ENCODE measurements at places on chromosomes 6 and 20.

DNA sequence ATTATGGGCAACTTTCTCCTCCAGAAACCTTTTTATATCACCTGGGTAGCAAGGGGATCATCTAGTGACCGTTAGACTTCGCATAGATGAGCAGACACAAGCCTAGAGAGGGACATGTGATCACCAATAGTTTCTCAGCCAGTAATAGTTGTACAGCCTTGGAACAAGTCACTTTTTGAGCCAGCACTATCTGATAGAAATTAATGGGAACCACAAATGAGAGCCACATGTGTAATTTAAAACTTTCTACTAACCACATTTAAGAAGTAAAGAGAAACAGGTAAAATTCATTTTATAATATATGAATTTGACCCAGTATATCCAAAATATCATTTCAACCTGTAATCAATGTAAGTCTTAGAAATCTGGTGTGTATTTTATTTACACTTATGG, 592 bp upstream of the CTNNBL1 start:
- DNase-seq = no peak

DNA sequence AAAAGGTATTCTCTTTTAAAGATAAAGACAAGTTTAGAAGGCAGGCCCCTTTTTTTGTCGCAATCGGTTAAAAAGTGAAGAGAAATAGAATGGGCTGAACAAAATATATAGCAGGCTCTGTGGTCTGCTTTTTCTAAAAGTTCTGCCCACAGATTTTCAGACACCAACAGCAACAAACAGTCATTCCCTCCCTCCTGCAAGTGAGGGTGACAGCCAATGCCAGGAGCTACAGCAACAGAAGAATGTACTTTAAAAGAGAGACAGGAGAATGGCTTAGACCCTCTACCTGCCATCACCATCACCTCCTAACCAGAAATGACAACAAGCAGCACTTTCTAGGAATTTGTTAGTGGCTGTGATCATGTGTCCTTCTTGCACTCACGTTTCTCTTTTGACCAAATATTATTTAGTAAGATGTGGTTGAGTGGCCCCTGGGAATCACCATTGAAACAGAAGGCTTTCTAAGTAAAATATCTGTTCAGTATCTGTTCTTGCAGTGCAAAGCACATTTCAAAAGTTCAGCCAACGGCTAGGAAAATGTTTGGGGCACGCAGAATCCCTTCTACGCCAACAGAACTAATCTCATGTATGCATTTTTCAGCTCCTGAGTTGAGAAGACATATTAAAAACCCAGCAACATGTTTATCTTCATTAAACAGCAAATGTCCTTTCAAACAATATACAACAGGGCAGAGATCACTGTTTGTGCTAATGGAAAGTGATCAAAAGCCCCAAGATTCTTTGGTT, 248.5 kb downstream of the ATXN1 start:
- no peak for DNase-seq

DNA sequence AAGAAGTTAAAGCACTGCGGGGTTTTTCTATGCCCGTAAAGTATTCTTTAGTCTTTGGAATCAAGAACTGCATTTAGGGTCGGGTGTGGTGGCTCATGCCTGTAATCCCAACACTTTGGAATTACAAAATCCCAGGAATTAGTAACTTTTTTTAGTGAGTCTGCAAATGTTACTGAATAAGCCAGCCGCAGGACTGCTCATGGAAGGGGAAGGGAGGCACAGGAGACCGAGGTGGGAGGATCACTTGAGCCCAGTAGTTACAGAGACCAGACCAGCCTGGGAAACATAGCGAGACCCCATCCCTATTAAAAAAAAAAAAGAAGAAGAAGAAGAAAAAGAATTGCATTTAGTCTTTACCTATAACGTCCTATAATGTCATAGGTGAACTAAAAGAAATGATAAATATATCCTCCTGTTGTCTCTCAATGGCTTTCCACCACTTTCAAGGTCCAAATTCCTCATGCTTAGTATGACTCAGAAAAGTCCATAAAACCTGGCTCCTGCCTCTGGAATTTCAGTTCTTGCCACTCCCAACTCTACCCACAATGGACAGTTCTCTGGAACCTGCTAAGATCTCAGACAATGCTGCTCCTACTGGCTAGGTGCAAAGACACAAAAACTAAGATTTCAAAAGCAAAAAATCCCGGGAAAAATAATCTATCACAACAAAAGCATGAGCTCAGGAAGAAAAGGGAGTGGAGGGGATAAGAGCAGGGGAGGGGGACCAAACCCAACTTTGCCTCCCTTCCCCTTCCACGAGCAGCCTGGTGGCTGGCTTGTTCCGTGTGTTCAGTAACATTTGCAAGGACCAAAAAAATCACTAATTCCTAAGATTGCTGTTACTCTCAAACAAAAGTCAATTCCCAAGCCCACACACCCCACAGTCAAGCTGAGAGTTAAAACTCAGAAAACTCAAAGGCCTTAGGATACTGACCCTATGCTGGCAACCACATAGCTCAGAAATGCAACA, 39.0 kb downstream of the B4GALT5 start:
- peak; percentile 19 for DNase-seq

- DNase-seq = no peak
Observed at GRCh38 chr6:38479331-38479730, 160.4 kb downstream of the BTBD9 start.

DNA sequence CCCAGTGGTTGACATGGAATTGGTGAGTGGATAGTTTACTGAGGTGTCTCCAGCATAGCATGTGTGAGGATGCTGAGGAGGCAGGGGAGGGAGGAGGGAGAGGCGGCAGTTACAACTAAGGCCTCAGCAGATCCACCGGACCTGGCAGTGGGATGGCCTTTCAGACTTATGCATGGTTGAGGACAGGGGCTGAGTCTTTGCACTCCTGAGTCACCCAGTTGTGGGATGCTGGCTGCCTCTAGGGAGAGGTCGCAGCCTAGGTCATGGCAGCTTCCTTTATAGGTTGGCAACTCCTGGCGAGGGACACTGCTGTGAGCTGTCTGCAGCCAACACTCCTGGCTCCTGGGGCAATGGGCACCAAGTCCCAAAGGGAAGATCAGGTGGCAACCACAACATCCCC, 380.3 kb downstream of the PREX1 start:
- no peak for DNase-seq

- no peak for DNase-seq
Observed at GRCh38 chr6:156175433-156175832, 601.7 kb upstream of the ARID1B start.

- no peak for DNase-seq
Observed at GRCh38 chr6:10779076-10779475, 31.5 kb downstream of the TMEM14B start.

GRCh38 chr6:64050590-64050989, 415.0 kb downstream of the PHF3 start:
- no peak for DNase-seq

- DNase-seq = no peak
Observed at GRCh38 chr6:93468291-93468690, 48.9 kb upstream of the EPHA7 start.

DNA sequence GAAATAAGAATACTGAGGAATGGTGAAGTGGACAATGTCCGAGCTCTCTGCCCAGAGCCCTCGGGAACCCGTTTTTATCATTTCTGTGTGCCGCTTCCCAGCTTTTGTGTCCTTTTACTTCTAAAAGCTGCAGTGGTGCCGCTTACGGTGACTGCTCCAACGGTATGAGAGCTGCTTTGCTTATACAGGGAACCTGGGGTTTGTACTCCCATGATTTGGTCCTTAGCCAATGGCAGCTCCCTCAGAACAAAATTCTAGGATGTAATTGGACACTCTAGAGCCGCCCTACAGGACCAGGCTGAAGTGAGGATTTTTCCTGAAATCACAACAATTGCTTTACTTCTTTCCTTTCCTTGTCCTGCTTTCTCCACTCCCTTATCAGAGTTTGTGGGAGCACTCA, 24.2 kb upstream of the PCSK2 start:
- DNase-seq = no peak

GRCh38 chr6:135018052-135018451, 36.6 kb downstream of the HBS1L start:
- DNase-seq = no peak

GRCh38 chr20:22626496-22626895, 42.1 kb upstream of the FOXA2 start:
- DNase-seq = no peak

GRCh38 chr6:134675110-134676054, 274.5 kb downstream of the ALDH8A1 start:
- no peak for DNase-seq

DNA sequence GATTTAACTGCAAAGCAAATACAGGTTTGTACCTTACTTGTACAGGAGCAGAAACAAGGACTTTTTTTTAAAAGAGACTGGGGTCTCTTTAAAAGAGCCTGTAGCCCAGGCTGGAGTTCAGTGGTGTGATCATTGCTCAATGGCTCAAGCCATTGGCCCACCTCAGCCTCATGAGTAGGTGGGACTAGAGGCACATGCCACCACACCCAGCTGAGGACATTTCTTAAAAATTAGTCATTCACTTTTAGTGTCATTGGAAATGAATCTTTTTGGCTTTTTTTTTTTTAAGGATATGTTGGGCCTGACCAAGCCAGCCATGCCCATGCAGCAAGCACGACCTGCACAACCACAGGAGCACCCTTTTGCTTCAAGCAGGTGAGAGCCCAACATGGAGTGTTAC, 16.9 kb downstream of the SEC23B start:
- peak; percentile 21 for DNase-seq

DNA sequence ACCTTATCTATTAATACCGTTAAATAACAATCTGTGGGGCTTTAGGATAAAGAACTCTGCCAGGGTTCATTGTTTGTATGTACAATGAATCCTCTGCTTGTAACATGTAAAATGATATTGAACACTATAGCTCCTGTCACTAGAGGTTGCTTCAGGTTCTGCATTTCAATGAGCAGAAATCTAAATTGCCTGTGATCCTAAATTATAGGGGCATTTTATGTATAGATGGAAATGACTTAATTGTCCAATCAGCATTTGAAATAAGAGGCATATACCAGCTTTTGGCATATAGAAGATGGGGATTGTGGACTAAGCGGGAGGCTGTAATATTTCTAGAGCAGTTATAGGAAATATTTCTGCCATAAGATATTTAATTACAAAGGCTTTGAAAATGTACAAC, 2.0 kb downstream of the NCOA3 start:
- no peak for DNase-seq

DNA sequence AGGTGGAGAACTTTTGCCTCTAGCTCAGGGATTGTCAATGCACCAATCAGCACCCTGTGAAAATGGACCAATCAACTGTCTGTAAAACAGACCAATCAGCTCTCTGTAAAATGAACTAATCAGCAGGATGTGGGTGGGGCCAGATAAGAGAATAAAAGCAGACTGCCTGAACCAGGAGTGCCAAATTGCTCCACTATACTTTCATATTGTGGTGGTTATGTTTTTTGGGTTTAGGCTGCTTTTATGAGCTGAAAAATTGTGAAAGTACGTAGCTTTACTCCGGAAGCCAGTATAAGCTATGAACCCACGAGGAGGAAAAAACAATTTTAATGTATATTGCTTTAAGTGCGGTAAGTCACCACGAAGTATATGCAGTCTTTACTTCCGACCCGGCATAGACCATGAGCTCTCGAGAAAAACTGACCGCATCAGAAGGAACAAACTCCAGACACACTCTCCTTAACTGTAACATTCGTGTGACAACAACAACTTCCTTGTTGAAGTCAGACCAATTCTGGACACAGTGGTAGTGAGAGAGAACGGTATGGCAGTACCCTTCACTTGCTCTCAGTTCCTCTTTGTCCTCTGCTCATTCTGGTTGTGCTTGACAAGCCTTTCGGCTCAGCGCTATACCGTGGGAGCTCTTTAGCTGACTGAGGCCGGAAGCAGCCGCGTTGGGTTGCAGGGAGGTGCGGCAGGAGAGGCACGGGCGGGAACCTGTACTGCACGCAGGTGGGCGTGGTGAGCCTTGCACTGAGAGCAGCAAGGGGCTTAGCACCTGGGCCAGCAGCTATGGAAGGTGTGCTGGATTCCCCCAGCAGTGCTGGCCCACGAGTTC, 81.9 kb upstream of the E2F3 start:
- no peak for DNase-seq

GRCh38 chr20:50569864-50570836, 60.0 kb downstream of the PTPN1 start:
- no peak for DNase-seq
